Stimulated activated naive CD8-positive, alpha-beta T cell treated with anti-CD3 and anti-CD28 coated beads, Interleukin-15, Interleukin-2, amounts not matched to agents 100 U/mL and 50 U/mL, for 24 hours (primary cell): ENCODE measurements at places on chromosomes 4 and X.

- DNase-seq: no peak
Measured at GRCh38 chrX:9327747-9328145, 137.1 kb upstream of the TBL1X start.

- no peak for DNase-seq
Measured at GRCh38 chr4:109411964-109412363, 21.7 kb upstream of the SEC24B start.

- DNase-seq: no peak
Measured at GRCh38 chr4:73828956-73829355, 7.5 kb upstream of the CXCL6 start.

GRCh38 chr4:3718462-3718861 is 47.7 kb upstream of the ADRA2C start:
- no peak for DNase-seq

- DNase-seq: no peak
Measured at GRCh38 chr4:140640150-140640748, 71.5 kb upstream of the UCP1 start.

- peak; percentile 34 for DNase-seq
Measured at GRCh38 chr4:8035371-8035780, 95.7 kb upstream of the AFAP1 start.

DNA sequence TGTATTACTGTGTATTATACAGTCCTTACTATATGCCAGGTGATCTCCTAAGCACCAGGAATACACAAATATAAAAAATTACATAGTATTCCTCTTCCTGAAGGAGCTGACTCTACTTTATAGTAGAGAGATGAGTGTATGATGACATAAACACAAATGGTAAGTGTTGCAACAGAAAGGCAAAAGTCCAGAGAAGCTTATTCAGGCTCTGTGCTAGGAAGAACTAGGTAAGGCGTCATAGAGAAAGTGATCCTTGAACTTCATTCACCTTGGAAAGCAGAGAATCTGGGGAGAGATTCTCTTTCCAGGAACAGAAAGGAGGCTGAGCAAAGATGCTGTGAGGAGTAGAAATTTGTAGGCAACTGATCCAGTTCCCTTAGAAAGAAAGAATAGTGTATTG is 115.0 kb upstream of the KCNIP4 start:
- no peak for DNase-seq

DNA sequence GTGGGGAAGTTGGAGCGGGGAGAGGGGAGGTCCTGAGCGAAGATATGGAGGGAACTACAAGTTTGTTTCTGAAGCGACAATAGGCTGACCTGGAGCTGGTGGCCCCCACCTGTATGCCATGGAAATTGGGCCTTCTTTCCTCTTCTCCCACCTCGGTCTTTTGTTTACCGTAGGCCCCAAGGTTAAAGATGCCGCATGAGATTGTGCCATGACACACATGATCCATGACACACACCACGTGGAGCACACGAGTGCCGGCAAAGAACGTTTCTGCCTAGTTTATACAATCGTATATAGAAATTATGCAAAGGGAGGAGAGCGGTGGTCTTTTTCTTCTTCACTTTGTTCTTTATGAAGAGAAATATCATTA is 408 bp downstream of the TMEM33 start:
- DNase-seq: peak; percentile 39

DNA sequence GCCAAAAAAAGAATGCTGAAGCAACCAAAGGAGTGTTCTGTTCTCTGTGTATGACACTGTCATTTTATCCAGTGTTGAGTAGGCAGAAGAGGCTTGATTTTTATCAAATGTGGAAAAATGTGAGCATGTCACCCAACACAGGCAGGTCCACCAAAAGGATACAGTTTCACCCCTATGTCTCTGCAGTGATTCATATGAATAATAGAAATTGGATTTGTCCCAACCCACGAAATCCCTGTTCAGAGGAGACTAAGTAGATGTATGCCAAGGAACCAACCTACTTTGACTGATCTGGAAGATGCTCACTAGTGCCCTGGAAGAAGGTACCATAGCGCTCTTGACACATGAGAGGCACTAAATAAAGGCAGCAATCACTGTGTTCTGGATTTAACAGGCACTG is 72.5 kb downstream of the FGF13 start:
- DNase-seq: no peak

DNA sequence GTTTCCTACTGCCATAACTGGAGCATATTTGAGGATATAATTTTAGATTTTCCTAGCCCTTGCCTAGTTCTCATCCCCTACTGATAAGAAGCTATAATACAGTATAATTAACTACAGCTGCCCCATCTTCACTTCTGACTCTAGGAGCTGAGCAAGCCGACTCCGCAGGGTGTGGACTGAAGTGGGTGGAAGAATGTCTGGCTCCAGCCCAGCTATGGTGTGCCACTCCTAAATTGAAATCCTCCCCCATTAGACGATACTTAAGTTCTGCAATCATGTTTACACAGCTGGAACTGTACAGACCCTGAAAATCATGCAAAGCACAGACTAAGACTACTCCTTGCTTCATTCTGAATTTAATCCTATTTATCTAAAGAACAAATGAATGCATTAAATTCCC is 93.1 kb downstream of the PCDH19 start:
- DNase-seq: no peak
